ENCODE measurements at places on chromosomes 4 and X. TPM values are rescaled to one million over a fixed set of nuclear protein-coding genes. Genes with fewer than 3 reads are reported as not detected.

- DNase-seq = no peak
Measured at GRCh38 chr4:84126061-84126787, 372.9 kb downstream of the NKX6-1 start.

DNA sequence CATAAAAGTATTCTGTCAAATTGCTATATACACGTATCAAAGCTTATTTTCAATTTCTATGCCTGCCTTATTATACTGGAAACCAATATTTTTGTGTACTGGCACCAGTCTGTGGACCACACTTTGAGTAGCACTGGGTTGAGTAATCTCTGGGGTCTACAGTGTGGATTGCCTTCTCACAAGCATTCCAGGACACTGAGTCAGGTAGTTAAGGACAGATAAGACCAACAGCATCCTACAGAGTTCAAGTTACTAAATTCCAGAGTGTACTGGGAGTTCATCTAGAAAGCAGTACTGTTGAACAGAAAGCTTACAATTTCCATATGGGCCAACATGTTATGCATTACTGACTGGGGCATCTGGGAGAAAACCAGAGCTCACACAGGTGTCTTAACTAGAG, 61.8 kb downstream of the VMA21 start:
- DNase-seq = no peak

- DNase-seq = no peak
Measured at GRCh38 chr4:103499094-103499493, 220.7 kb downstream of the TACR3 start.

DNA sequence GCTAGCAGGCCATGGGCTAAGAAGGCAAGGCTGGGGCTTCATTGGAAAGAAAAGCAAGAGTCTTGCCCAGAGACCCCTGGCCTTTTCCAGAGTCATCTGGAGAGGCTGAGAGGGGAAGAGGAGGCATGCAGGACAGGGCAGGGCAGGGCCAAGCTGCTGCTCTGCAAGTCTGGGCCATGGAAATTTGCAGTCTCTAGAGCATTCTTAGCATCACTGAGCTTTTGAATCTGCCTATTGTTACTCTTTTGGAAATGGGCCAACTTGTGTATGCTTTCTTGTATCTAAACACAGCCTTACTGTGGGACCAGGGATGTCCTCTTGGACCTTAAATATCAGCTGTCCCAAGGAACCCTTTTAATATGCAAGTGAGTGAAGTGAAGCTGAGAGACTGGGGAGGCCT, 560.5 kb downstream of the MID1IP1 start:
- DNase-seq = no peak

- DNase-seq = no peak
Measured at GRCh38 chr4:99617374-99617773, 40.3 kb downstream of the C4orf54 start.

DNA sequence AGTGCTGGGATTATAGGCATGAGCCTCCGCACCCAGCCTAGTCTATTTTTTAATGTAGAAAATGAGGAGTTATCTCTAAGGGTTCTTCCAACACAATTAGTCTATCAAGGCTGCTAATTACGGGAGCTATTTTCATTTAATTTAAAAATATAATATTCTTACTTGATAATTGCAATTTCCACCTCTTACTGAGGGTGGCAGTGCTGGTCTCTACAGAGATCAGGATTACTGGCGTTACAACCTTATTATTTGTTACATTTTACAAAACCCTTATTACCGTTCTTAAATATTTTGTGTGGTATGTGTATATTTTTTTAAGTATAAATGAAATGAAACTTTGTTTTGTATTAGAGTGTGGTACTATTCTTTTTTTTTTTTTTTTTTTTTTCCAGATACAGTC, 17.6 kb upstream of the GK start:
- no peak for DNase-seq

The TCP11X2 gene
- not detected for polyA plus RNA-seq

DNA sequence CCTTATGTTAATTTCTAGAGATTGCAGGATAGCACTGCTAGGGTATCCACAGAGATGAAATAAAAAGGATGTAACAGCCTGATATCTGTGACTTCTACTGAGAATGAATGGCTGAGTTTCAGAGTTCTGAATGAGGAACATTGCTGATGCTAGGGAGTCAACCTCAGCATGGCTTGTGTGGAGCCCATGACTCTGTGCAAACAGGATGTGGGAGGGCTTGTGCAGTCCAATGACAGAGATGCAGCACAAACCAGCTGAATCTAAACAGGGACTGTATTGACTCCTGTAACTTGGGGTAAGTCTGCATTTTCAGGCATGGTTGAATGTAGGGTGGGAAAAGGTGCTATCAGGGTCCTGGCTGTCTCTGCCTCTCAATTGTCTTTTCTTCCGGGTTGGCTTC, 5.3 kb upstream of the RASL11B start:
- no peak for DNase-seq

The MAP9 gene
- polyA plus RNA-seq = 6.1 TPM

- DNase-seq = no peak
Measured at GRCh38 chr4:48078862-48079655, 55.0 kb downstream of the TXK start.

The F8A2 gene
- not detected for polyA plus RNA-seq

The IDS gene
- 31.3 TPM for polyA plus RNA-seq

DNA sequence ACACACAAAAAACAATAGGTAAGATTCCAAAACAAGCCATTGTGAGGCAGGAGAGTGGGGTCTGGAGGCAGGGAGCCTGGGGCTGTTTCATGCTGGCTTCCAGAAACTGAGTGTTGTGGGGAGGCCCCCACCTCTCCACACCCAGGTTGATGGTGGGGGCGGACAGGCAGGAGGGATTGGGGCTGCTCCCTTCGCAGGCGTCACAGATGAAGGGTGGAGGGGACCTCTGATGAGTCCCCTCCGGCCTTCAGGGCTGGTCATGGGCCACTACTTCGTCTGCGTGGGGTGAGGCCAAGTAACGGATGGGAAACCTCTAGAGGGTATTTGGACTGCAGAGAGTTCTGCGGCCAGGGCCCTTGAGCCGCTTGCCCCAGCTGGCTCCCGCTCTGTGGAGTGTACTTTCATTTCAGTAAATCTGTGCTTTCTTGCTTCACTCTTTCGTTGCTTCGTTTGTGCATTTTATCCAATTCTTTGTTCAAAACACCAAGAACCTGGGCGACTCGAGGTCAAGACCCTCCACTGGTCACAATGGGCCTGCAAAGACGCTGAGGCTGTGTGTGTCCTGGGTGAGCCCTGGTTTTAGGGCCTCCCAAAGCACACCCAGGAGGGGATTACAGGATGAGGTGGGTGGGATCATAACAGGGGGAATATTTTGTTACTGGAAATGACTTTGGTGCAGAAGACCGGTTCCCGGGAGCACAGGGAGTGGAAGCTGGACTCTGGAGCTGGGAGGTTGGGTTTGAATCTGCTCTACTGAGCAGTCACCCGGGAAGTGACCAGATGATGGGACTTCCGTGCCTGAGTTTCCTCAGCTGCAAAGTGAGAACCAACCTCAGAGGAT, 83.7 kb upstream of the ADRA2C start:
- DNase-seq = no peak

GRCh38 chr4:106149026-106149425, 167.0 kb downstream of the TBCK start:
- no peak for DNase-seq

- DNase-seq = no peak
Measured at GRCh38 chr4:112109360-112110058, 35.7 kb upstream of the FAM241A start.

The TLR6 gene
- 0.84 TPM for polyA plus RNA-seq

GRCh38 chr4:163772238-163772637, 277.7 kb downstream of the TMA16 start:
- DNase-seq = no peak

The ERAS gene
- polyA plus RNA-seq = not detected

- DNase-seq = no peak
Measured at GRCh38 chr4:178086320-178086719, 644.1 kb upstream of the AGA start.

DNA sequence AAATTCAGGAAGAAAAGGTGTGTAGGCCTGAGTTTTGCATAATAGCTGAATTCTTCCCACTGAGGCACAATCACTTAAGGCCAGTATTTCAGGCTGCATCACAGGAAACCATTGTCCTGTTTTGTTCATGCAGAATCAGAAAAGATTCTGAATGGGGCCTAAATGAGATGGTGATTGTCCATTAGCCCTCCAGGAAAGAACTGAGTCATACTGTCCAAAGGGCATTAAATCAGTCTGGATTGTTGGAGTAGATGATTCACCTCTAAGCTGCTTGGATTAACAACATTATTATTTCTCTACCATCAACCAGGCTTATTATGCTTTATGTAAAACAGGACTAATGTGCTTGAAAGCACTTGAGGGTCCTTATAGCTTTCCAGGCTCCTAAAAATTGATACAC, 36.2 kb downstream of the CT47B1 start:
- DNase-seq = no peak

The SLC9B2 gene
- polyA plus RNA-seq = 11.9 TPM

DNA sequence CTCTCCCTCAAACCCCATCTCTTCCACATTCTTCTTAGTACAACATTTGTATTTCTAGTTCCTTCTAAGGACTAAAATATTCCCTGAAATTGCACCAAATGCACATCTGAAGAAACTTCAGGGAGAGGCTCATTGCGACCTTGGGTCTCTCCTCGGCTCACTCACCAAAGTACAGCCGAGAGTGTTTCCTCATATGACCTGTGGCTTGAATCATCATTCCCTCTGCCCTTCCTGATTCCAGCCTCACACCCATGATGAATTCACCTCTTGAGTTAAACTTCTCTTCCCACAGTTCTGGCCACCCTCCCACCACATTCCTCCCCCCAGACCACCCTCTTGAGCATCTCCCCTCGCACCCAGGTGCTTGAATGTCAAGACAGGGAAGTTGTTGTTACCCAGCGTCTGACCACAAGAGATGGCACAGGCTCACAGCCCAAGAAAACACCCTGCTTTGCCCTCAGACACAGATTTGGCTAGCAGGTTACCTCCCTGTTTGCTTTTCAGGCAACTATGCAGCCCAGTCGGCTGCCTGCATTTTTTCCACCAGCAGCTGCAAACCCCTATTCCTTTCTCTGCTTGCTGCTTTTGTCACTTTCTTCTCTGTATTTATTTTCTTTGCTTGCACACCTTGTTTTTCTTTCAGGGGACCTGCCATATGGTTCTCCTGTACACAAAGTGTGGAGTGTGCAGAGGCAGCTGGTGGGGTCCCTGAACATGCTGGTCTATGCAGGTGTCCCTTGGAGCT, 214.8 kb downstream of the SPATA18 start:
- DNase-seq = no peak

DNA sequence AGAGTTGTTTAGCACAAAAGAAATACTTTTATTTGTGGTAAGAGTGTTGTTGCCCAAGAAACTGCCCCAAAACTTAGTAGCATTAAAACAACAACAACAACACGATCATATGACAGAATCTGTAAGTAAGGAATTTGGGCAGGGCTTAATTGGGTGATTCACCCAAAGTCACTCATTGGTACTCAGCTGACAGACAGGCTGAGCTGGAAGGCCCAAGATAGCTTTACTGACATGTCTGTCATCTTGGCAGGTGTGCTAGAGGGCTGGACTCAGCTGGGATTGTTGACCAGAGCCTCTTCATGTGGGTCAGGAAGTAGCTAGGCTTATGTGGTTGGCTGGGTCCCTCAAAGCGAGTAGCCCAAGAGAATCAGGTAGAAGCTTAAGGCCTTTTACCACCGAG, 52.3 kb downstream of the KIAA0232 start:
- DNase-seq = no peak

DNA sequence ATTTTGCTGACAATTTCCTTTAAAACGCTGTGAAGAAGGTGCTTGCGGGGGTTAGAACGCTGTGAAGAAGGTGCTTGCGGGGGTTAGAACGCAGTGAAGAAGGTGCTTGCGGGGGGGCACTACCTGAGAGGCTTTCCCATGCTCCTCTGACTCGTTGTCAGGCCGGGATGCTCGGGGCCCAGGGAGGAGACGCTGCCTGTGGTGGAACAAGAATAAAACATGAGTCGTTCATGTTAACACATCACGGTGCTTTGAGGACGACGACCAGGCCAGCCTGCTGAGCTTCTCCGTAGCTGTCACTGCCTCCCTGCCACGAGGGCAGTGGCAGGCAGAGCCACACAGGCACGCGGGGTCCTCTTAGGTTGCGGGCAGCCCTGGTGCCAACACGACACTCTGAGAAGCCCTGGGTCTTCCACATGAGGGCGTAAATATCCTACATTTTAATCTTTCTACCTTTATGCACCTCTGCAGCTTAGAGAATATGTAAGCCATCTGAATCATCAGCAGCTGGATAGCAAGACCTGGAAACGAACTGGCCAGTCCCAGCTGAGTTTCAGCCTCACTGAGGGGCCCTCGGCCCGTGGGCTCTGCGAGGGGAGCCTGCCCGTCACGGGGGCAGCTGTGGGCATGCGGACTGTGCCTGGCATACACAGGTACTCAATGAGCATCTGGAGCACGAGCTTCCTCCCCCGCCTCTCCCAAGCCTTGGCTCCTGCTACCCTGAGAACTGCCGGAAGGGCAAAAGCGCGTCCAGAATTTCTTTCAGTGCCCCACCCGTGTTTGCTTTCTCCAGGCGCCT, 47.0 kb downstream of the FGFRL1 start:
- no peak for DNase-seq

DNA sequence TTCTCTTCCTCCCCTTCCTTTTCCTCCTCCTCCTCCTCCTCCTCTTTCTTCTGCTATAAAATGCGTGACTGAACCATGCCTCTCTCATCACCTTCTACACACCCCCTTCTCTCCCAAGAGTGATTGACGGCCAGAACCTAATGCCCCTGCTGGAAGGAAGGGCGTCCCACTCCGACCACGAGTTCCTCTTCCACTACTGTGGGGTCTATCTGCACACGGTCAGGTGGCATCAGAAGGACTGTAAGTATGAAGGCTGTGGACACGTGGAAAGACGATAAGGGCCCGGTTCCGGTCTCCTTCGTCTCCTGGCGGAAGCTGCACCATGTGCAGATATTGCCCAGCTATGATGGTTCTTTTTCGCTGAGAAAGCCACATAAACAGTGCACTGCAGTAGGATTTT, 12.1 kb upstream of the ARSF start:
- DNase-seq = no peak

The ARHGAP4 gene
- 19.3 TPM for polyA plus RNA-seq

All from muscle of back (tissue), 13 donors.